ENCODE measurements at places on chromosomes 7 and 10. TPM values are rescaled to one million over a fixed set of nuclear protein-coding genes. Genes with fewer than 3 reads are reported as not detected.

GRCh38 chr10:102120991-102121738, 997 bp upstream of the LDB1 start:
- DNase-seq = peak; percentile 57

- no peak for DNase-seq
These were observed 109.5 kb upstream of the GATA3 start for GRCh38 chr10:7945034-7945433.

DNA sequence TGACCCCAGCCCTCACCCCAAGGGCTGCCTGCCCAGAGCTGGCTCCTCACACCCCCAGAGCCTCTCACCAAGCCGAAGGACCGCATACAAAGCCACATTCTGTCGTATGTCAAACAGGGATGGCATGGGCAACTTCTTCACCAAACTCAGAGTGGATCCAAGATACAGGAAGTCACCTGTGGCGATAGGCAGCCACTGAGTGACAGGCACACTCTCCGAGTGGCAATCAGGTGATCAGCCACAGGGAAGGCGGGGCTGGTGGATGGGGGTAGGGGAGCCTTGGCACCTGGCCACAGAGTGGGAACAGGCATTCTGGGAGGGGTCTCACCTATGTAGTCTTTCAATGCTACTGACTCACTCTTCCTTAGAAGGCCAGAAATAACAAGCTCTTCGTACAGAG, 7.1 kb upstream of the ASB10 start:
- DNase-seq = no peak

DNA sequence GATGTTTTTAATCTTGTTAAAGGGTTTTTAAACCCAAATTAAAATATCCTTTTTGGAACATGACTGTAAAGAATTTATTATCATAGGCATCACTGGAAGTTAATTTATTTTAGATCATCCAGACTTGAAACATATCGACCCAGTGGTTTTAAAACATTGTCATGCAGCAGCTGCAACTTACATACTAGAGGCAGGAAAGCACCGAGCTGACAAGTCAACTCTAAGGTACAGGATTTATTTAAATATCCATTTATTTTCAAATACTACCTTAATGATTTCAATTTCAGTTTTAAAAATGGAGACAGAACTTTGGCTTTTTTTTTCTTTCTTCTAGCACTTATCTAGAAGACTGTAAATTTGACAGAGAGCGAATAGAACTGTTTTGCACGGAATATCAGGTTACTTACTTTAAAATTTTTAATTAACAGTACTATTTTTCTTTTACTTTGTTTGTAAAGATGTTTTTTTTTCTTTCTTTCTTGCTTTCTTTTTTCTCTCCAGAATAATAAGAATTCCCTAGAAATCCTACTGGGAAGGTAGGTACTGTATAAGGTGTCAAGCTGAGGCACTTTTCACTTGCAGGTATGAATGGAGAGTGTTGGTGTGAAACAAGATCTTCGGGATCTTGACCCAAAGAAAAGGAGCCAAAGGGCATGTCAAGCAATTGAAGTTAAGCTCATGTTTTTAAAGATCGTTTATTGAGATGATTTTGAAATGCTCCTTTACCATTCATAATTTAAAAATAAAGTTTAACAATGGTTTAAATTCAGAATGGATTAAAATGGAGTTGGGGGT, 1.8 kb downstream of the COMMD3 start:
- no peak for DNase-seq

GRCh38 chr7:44264221-44264931, 61.0 kb downstream of the CAMK2B start:
- DNase-seq = peak; percentile 75

DNA sequence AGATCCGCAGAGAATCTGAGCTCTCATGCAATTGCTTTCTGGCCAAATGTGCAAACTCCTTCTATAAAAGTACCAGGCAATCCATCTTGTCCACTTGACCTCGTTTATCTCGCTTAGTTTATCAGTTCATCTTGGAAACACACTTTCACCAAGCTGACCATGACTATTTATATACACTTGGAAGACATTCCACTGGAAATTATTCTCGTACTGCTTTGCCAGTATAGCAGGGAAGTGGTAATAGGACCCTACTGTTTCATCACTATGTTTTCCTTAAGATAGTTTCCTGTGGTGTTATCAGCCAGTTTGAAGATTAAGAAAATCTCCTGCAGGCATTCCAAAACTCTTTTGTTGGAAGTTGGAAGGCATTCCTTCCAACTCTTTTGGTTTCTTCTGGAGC, 115.3 kb upstream of the FAM171A1 start:
- DNase-seq = peak; percentile 80

GRCh38 chr10:31263903-31264302, 55.1 kb upstream of the ZEB1 start:
- DNase-seq = peak; percentile 73

GRCh38 chr10:48289501-48290238, 15.2 kb upstream of the FRMPD2 start:
- peak; percentile 50 for DNase-seq

- DNase-seq = no peak
These were observed 60.0 kb downstream of the EVX1 start for GRCh38 chr7:27302590-27302989.

DNA sequence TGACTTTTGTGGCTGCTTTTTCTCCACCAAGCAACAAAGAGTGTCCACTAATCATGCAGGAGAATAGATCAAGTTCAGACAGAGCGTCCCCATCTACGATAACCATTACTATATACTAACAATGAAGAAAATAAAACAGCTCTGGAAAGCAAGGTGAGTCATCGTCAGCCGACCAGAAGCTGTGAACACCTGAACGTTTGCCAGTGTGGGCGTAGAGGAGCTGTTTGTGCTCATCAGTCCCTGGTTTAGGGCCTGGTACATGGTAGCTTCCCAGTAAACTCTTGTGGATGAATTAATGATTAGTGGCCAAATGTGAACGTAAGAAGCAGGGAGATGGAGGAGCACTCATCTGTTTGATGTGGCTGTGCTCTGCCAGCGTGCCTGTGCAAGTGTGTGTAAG, 180.7 kb downstream of the EVX1 start:
- no peak for DNase-seq

GRCh38 chr10:35495521-35496119, 109.5 kb upstream of the GJD4 start:
- DNase-seq = no peak

DNA sequence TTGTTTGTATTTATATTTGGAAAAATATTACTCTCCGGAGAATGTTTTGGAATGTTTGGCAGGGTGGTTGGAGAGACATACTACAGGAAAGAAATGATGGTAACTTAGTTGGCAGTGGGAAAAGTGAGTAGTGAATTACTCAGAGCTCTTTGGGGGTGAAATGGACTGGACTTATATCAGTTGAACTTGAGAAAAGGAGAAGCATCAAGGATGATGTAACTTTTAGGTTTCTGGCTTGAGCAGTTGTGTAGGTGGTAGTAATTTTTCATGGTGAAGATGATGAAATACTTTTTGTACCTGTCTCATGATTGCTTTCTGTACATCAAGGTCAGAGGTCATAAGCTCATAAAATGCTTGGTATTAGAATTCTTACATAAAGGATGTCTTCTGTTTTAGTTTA, 617.2 kb downstream of the AUTS2 start:
- no peak for DNase-seq

DNA sequence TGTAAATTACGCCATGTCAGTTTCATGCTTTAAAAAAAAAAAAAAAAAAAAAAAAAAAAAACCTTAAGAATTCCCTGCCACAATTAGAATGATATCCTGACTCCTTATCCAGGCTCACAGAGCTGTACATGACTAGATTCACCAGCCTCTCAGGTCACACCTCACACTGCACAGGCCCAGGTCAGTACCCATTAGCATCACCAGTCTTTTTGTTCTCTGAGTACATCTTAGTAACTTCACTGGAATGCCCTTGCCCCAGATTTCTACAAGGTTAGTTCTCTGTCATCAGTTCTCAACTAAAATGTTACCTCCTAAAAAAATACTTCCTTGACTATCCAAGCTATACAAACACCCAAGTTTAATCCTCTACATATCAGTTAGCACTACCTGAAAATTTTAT, 211.0 kb downstream of the LRRN3 start:
- DNase-seq = no peak

- no peak for DNase-seq
These were observed 104.7 kb downstream of the SFMBT2 start for GRCh38 chr10:7306147-7306546.

GRCh38 chr7:156014808-156015207, 202.5 kb upstream of the SHH start:
- no peak for DNase-seq

DNA sequence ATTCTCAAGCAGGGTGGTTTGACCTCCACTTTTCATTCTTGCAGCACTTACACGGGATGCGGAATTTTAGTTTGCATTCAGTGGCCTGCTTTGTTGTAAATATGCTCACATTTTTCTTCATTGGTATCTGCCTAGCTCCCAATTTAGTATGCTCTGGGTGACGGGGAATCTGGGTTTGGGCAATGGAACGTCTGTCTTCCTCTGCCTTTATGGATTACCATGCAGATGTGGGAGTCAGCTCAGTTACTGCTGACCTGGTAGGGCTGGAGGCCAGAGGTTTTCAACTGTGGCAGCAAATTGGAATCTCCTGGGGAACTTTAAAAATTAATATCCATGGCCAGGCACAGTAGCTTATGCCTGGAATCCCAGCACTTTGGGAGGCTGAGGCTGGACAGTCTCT, 161.6 kb downstream of the CAMK1D start:
- DNase-seq = no peak

DNA sequence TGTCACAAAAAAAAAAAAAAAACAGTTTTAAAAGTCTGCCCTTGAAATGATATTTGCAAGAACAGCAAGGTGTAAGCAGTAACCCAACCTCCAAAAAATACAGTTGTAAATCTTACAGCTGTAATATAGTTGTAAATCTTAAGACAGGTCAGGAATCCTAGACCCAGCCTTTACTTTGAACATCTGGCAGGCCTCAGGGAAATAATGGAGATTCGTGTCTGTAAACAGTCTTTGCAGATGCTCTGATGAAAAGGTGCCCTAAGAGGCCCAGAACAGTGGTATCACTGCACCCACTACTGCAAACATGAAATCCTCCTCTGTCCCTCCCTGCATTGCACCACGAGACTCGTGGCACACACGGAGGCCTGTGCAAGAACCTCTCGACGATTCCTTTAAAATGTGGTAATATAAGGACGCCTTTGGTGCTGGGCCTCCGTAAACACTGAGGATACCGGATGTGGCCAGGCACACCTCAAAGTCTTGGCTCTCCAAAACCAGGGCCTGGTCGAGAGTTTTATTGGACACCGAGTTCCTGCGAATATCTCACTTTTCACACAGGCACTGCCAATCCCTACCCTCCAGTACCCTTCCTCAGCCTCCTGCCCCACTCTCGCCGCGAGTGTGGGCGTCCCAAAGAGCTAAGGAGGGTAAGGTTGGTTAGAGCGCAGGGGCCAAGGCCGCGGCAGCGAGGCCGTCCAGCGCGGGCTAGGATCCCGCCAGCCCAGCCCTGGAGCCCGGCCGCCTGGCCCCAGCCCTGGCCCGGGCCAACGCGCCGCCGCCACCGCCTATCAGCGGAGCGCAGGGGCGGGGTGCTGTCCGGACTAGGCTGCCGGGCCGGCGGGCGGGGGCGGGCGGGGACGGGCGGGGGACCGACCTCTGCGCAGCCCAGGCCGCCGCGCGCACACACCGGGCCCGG, at the start of gene REEP3:
REEP3 (plus strand) TSS at position 902 of the 916 bp plus-strand sequence. CDS start 145 bp downstream, outside the sequence.
- DNase-seq = peak; percentile 76

DNA sequence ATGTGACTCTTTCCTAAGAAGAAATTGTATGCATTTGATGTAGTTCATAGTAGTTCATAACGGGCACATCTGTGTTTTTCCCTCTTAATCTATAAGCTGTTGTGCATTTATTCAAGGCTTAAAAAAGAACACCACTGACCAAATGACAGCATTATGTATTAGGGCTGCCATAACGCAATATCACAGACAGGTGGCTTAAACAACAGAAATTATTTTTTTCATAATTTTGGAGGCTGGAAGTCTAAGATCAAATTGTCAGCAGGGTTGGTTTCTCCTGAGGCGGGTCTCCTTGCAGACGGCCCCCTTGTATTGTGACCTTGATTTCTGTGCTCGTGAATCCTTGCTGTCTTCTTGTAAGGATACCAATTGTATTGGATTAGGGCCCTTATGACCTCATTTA, 627 bp upstream of the SSMEM1 start:
- no peak for DNase-seq

GRCh38 chr7:158398750-158399149, 188.9 kb downstream of the PTPRN2 start:
- DNase-seq = no peak

DNA sequence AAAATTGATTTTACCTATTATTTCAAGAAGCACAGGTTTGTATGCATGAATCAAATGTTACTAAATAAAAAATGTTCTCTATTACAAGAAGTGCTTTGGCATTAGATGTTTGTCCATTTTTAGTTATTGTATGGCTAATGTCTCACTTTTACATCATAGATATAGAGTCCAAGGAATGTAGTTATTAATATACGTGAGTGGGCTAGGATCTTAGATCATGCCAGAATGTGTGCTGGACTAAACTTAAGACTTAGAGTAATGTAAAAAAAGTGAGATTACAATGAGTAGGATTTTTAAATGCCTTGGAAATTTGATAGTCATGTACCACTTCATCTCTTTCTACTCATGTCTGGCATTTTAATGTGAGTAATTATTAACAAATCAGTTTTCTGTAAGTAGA, 196.6 kb downstream of the ARL4A start:
- no peak for DNase-seq

- DNase-seq = no peak
These were observed 8.1 kb downstream of the APBB1IP start for GRCh38 chr10:26446258-26446657.

GRCh38 chr7:27661811-27662489, 733 bp downstream of the HIBADH start:
- DNase-seq = peak; percentile 30

GRCh38 chr7:37516664-37517063, 68.0 kb upstream of the ELMO1 start:
- DNase-seq = no peak

- peak; percentile 70 for DNase-seq
These were observed 83.6 kb downstream of the KMT2E start for GRCh38 chr7:105097619-105098018.

DNA sequence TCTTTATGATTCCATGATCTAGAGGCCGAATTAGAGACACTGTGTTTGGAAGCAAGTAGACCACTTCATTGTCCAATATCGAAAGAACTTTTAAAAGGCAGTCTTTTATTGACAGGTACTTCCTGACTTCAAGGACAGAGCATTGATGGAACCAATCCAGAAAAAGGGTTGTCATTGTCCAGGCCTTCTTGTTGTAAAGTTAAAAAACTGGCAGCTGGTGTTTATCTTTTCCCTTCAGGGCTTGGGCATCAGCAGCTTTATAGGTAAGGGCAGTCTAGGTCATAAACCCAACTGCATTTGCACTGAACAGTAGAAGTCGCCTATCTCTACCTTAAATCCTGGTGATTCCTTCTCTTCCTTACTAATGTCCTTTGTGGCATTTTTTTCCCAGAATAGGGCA, 95.6 kb downstream of the ST7 start:
- no peak for DNase-seq

GRCh38 chr10:73922007-73922863, 11.3 kb downstream of the PLAU start:
- DNase-seq = no peak

The SPAM1 gene
- total RNA-seq = not detected

The MRPL32 gene
- total RNA-seq = 85.3 TPM

The BEND7 gene
- total RNA-seq = 0.10 TPM

The TRIM50 gene
- total RNA-seq = not detected

The ARHGAP12 gene
- total RNA-seq = 61.4 TPM

The AGR3 gene
- total RNA-seq = not detected

The CLCN1 gene
- not detected for total RNA-seq

The TLX1 gene
- total RNA-seq = not detected

The FEZF1 gene
- not detected for total RNA-seq

The HOXA7 gene
- 19.7 TPM for total RNA-seq

The NME8 gene
- not detected for total RNA-seq

The SPDYE8 gene
- total RNA-seq = not detected

The MMRN2 gene
- total RNA-seq = 0.60 TPM

The TAS2R39 gene
- total RNA-seq = not detected
